ENCODE measurements at places on chromosomes 16 and 17. TPM values are rescaled to one million over a fixed set of nuclear protein-coding genes. Genes with fewer than 3 reads are reported as not detected.

DNA sequence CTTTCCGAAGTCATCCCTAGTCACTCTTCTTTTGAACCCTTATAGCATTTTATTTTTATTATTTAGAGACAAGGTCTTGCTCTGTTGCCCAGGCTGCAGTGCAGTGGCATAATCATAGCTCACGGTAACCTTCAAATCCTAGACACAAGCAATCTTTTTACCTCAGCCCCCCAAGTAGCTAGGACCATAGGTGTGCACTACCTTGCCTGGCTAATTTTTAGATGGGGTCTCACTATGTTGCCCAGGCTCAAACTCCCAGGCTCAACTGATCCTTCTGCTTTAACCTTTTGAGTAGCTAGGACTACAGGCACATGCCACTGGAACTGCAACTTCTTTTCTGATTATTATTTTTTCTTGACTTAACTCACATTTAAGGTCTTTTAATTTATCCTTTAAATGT, 33.0 kb upstream of the TMEM97 start:
- DNase-seq: no peak

DNA sequence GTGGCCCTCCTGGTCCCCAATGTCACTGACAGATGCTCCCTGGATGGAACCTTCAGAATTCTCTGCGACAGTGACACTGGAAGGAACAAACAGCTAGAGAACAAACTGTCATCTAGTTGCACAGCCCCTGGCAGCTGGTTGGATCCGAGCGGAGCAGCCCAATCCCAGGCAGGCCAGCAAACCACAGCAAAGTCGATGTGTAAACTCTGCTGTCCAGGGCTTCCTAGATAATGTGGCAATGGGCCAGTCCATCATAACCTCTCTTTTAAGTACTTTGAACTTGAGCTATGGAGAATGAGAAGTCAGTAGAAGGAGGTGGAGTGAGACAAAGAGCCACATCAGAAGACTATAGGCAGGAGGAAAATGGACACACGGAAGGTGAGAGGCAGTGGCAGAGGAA, 323.0 kb downstream of the CBLN1 start:
- DNase-seq: no peak

GRCh38 chr17:58318065-58318481, 10.5 kb downstream of the TSPOAP1 start:
- no peak for DNase-seq

- DNase-seq: no peak
Measured at GRCh38 chr17:18039535-18040260, 490 bp downstream of the GID4 start.

GRCh38 chr16:12253731-12254130, 277.2 kb downstream of the SNX29 start:
- DNase-seq: no peak

DNA sequence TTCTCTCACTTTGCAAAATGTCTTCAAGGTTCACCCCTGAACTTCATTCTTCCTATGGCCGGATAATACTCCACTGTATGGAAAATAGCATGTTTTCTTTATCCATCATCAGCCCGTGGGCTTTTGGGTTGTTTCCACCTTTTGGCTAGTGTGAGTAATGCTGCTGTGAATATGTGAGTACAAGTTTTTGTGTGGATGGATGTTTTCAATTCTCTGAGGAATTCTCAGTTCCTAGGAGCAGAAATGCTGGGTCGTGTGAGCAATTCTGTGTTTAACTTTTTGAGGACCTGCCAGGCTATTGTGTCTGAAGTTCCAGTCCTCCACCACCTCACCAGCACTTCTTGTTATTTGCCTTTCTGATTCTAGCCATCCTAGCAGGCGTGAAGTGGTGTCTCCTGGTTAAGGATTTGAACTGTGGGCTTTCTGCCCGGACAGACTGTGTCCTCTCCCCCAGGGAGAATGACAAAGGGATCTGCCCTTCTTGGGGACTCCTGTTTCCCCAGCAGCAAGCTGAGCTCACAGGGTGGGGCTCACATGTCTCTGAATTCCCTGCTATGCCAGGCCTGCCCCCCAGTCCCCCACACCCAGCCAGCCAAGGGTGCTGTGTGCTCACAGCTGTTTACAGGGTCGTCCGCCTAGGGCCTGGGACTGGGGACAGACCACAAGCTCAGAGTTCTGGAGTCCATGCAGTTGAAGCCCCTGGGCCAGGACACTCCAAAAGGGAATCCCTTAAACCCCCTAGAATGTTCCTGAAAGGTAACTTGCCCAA, 92.2 kb upstream of the CIBAR2 start:
- DNase-seq: no peak

DNA sequence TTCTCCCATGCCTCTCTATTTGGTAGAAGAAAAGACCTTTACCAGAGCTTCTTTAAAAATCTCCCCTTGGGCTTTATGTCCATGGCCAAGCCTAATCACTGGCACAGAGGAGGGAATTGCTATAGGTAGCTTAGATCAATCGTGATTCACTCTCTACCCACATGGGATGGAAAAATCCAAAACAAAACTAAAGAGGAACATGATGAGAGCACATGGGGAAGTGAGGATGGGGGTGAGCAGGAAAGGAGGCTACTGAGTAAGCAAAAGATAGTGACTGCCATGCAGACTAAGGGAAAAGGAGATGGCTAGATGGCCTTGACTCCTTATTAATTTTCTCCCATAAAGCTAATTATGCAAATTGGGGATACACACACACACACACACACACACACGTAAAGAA, 201.2 kb downstream of the HS3ST3A1 start:
- DNase-seq: no peak

DNA sequence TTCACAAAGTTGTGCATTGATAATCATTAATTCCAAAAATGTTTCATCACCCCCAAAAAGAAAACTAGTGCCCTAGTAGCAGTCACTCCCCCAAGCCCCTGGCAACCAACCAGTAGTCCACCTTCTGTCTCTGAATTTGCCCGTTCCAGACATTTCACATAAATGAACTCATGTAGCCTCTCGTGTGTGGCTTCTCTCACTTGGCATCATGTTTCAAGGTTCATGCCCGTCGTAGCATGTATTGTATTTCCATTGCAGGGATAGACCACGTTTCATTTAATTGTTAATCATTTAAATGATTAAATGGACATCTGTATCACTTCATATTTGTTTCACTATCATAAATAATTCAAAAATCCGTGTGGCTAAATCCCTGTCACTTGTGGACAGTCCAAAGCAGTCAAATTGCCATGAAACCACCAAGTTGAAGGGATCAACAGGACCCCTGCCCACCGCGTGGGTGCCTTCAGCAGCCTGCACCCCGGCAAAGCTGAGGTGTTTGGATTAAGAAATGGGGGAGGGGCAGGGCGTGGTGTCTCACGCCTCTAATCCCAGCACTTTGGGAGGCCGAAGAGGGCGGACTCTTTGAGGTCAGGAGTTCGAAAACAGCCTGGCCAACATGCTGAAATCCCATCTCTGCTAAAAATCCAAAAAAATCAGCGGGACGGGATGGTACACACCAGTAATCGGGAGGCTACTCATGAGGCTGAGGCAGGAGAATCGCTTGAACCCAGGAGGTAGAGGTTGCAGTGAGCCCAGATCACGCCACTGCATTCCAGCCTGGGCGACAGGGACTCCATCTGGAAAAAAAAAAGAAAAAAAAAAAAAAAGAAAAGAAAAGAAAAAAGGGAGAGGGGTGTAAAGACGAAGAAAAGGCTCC, 8.7 kb upstream of the FLYWCH2 start:
- DNase-seq: peak; percentile 14

SLFN14 gene
- total RNA-seq: not detected

C17orf78 gene
- not detected for total RNA-seq

MMP25 gene
- total RNA-seq: 2.9 TPM

TPSG1 gene
- not detected for total RNA-seq

TACO1 gene
- 17.7 TPM for total RNA-seq

HSF5 gene
- total RNA-seq: 2.4 TPM
